Motor neuron (in vitro differentiated cells): ENCODE measurements at places on chromosomes 16 and 17. TPM values are rescaled to one million over a fixed set of nuclear protein-coding genes. Genes with fewer than 3 reads are reported as not detected.

The KRT27 gene
- total RNA-seq: 0.14 TPM in 1 of 2 replicates, not detected in the other

The ATP5PD gene
- 379 and 413 TPM in 2 replicates for total RNA-seq

The CYB5D1 gene
- 9.8 and 15.7 TPM in 2 replicates for total RNA-seq

The LDHD gene
- 0.33 and 0.73 TPM in 2 replicates for total RNA-seq

The RGS11 gene
- 1.5 and 2.2 TPM in 2 replicates for total RNA-seq

The IL17C gene
- total RNA-seq: 0.87 TPM in 1 of 2 replicates, not detected in the other

The CIAPIN1 gene
- total RNA-seq: 43.0 and 52.0 TPM in 2 replicates

The IRF8 gene
- total RNA-seq: 0.22 and 0.63 TPM in 2 replicates

The ZNF598 gene
- total RNA-seq: 28.6 and 30.6 TPM in 2 replicates

The KRT28 gene
- not detected in 2 replicates for total RNA-seq

The ST6GALNAC1 gene
- total RNA-seq: 1.8 TPM in 1 of 2 replicates, not detected in the other

The PRR35 gene
- total RNA-seq: 0.73 TPM in 1 of 2 replicates, not detected in the other

The MAF gene
- 6.4 and 14.8 TPM in 2 replicates for total RNA-seq

The ESRP2 gene
- 0.61 and 1.1 TPM in 2 replicates for total RNA-seq

The MIS12 gene
- 21.1 and 21.2 TPM in 2 replicates for total RNA-seq

The CDC42EP4 gene
- 30.9 and 33.0 TPM in 2 replicates for total RNA-seq
